ENCODE measurements at places on chromosomes 5 and 9.

DNA sequence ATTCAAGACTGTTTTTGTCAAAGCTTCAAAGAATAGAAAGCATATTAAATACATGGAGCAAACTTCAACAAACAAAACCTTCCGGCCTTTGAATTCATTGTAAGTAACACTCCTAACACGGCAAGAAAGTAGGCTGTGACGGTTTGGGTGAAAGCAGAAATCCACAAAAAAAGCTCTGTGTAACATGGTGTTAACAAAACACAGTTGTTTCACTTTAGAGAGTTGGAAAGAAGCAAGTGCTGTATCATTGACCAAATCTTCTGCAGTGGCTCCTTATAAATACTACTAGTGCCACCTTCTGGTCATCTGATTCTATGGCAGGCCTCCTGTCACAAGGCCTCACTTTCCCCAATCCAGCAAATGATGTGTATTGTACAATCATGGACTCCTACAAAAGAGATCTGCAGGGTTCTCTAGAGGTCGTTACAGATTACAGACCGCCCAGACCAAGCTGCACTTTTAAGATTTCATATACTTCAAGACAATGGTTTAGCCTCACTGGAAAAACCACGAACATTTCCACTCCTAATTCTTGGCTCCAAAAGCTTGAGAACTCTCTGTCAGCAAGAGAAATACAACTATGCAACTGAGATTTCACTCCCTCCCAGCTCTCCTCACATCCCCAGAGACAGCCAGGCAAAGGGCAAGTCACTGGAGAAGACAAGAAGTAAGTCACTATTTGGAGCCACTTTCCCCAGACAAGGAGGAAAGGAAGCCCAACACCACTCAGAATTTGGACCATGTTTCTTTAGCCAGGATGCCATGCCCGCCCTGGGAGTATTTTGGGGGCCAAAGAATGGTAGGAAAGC is 196.2 kb downstream of the DTWD2 start:
- DNase-seq: no peak

DNA sequence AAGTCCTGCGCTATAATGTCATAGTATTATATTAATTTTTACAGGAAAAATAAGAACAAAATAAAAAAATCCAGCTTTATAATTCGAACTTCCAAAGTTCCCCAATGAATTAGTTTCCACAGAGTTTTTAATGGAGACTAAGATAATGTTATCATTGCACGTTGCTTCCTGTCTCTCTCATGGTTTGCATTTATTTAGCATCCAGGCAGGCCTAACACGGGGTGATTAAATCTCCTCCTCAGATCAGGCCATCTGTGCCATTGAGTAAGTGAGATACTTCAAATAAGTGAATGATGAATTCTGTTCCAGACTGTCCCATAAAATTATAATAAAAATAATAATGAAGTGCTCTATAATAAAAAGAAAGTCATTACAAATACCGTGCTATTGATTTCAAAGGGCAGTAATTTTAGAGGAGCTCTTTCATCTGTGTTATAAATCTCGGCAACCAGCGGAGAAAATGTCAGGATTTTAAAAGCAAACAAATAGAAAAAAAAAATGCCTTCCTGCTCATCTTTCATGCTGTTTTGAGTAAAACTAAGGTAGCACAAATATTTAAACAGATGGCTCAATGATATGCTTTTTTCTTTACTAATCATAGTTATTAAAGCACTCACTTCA is 570.6 kb upstream of the ZNF608 start:
- DNase-seq: no peak

DNA sequence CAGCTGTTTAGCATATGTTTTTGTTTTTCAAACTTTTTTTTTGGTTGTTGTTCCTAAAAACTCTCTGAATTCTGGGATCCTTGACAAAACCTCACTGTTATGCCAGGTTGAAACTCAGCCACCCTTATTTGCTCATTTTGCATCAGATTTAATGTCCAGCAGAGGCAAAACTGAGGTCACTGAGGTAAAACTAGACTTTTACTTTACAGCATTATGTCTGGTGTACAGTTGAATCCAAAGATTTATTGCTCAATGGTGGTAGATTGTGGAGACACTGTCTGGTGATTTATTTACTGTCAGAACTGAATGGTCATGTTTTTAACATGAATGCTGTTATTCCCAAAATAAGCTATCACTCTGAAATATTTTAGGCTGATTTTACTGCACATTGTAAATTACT is 87.9 kb downstream of the FBXL7 start:
- DNase-seq: no peak

GRCh38 chr5:169974121-169974770 is 6.0 kb downstream of the INSYN2B start:
- DNase-seq: no peak

GRCh38 chr9:87502391-87503221 is 4.9 kb downstream of the DAPK1 start:
- DNase-seq: no peak

DNA sequence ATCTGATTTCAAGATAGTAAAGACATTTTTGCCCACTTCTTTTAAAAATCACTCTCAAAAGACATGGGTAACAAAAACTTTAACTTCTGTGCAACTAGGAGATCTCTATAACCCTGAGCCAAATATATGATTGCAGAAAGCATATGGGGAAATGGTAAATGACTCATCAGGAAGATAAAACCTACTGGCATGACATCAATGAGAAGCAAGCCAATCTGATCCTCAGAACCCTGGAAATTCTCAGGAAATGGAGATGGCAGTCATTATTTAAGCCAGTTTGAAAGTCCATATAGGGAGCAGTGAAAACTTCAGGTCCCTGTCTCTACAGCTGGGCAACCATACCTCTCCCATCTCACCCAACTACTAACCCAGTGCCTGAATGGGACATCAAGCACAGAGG is 249.7 kb upstream of the NREP start:
- DNase-seq: no peak

DNA sequence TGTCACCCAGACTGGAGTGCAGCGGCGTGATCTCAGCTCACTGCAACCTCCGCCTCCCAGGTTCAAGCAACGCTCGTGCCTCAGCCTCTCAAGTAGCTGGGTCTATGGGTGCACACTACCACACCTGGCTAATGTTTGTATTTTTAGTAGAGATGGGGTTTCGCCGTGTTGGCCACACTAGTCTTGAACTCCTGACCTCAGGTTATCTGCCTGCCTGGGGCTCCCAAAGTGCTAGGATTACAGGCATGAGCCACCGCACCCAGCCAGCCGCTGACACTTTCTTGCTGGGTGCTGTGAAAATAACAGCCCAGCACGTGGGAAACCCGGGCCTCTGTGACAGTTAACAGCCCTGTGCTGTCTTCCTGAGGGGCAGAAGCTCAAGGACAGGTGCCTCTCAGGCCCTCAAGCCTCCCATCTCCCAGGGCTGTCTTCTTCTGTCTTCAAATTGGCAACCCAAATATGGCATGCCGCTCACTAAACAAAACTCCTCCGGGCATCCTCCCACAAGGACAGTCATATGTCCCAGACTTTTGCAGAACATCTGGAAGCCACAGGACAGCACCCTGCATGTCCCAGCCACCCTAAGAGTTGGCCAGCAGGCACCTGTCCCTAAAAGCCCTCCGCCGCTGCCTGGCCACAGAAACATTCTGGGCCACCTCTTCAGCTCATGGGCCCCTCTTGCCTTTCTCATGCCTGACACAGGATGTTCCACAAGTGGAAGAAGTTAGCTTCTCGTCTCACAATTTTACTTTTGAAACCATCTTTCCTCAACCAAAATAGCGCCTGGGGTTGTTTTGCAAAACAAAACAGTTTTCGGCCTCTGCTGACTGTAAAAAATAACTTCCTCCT is 233.6 kb downstream of the SYK start:
- no peak for DNase-seq

DNA sequence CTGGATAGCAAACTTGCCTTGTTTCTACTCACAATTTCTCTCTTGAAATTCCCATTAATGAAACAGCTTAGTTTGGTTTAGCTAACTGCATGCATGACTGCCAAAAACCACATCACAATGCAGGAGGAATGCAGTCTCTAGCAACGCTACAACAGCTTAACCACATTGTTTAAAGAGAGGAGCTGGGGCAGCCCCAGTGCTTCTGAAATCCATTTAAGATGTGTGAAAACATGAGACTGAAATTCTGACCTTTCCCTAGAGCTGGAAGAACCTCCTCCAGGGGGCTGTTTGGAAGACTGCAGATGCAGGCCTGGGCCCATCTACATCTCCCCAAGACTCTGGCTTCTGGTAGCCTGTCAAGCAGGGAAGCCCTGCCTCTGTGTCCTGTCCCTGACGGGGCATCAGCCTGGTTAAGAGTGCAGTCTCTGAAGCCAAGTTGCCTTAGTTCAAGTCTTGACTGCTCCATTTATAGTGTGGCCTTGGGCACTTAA is 157.1 kb downstream of the ZNF462 start:
- DNase-seq: no peak

GRCh38 chr5:72996632-72997031 is 40.8 kb downstream of the FCHO2 start:
- DNase-seq: no peak

GRCh38 chr5:56852228-56853000 is 37.1 kb downstream of the MAP3K1 start:
- no peak for DNase-seq

DNA sequence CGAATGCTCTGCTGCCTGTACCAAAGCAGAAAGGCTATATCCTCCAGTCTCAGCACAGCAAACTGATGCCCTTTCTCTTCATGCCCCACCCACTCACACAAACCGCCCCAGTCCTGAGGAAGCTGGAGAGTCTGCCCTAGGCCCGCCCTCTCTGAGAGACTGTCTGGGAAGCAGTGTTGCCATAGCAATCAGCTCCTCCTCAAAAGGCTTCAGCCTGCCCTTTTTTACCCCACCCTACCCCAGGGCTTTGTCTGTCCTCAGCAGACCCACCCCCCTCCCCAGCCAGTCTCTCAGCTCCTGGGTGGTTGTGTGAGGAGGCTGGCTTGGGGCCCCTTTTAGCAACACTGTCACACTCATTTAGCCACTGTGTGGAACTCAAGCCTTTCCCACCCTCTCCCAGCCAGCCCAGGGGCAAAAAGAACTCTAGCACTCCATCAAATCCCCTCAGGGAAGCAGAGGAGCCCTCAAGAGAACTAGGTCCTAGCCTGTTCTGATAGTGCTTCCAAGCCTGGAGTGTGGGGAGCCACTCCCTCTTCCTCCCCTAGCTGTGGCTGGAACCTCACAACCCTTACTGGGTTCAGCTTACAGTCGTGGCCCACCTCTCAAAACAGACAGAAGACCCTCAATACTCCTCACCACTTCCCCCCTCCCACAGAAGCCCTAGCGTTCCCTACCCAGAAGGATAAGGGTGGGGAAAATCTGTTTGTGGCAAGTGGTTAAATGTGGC is 1.4 kb downstream of the ATOSB start:
- DNase-seq: peak; percentile 34

DNA sequence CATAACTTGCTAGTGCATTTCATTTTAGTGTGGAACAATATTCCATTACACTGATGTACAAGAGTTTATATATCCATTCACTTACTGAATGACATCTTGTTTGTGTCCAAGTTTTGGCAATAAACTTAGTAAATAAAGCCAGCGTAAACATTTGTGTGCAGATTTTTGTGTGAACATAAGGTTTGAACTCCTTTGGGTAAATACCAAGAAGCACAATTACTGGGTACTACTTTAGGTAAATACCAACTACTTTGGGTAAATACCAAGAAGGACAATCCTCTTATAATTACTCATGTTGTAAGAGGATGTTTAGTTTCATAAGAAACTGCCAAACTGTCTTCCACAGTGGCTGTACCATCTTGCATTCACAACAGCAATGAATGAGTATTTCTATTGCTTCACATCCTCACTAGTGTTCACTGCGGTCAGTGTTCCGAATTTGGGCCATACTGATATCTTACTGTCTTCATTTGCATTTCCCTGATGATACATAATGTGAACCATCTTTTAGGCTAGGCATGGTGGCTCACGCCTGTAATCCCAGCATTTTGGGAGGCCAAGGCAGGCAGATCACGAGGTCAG is 2.3 kb upstream of the SYK start:
- no peak for DNase-seq

DNA sequence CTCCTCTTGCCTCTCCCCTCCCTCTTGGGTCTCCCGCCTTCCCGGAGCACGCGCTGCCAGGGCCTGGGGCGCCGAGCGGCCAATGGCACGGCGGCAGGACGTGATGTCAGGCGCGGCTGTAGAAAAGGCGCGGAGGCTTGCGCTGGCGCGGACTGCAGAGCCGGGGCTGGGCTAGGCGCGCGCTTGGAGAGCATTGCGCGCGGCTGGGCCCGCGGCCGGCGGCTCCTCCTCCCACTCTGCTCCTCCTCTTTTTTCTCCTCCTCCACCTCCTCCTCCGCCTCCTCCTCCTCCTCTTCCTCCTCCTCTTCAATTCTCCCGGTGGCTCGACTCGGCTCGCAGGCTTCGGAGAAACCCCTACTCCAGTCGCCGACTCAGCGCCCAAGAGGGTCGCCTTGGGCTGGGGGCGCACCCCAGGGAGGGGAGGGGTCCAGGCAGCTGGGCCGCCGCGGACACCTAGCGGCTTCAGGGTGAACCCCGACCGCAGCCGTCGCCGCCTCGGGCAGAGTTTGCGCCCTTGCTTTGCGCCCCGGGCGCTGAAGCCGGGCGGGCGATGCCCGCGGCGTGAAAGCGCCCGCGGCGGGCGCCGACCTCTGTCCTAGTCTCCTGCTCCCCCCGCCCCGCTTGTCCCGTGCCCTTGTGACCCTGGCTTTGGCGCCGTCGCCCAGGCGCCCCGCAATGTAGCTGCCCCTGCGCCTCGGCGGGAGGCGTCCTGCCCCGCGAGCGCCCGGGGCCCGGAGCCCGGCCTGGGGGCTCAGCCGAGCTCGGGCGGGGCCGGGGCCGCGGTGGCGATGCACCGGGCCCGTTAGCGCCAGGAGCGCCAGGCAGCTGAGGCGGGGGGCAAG is at the start of gene LHX2:
Gene LHX2, plus strand, starts transcription at position 309 of the 842 bp plus-strand sequence. CDS start 581 bp downstream, outside the sequence.
- no peak for DNase-seq

DNA sequence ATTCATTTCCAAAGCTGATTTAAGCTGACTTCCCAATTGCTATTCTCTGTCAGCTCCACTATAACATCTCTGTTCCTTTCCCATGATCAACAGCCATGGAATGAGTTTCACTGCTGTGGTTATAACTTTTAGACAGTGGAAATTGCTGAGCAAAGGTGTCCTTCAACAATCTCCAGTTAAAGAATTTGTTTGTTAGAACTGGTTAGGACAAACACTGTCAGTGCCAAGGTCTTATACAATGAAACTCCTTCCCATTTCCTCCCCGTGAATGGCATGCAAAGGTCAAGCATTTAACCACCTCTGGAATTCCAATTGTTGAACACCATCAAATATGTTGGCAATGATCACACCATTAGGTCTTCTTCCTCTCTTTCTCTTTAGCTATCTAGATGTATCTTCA is 45.7 kb upstream of the GHR start:
- no peak for DNase-seq

GRCh38 chr9:81410201-81410600 is 279.1 kb downstream of the TLE1 start:
- DNase-seq: no peak

Data from activated CD4-positive, CD25-positive, alpha-beta regulatory T cell treated with anti-CD3 and anti-CD28 coated beads, Interleukin-2, amount 50 U/mL, for 16 hours (primary cell).